ENCODE measurements at places on chromosomes 1 and 21. TPM values are rescaled to one million over a fixed set of nuclear protein-coding genes. Genes with fewer than 3 reads are reported as not detected.

DNA sequence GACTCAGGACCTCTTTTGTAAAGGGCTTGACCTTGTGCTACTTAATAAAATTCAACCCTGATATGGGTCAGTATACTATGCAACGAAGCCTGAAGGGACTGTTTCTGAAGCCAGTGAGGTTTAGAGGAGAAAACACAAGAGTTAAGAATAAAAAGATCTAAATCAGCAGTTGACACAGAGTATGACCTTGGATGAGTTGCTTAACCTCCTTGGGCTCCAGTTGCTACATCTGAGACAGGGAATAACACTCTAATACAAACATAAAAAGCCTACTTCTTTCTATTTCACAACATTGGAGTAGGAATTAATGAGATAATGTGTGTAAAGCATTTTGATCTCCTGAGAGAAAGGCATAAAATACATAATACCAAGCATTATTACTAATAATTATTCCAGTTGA, 882.4 kb upstream of the ADGRL2 start:
- no peak for DNase-seq
- H3K36me3 ChIP-seq = no peaks in the 10 kb centered on the region
- H3K4me3 ChIP-seq = no peak overlapping the region

DNA sequence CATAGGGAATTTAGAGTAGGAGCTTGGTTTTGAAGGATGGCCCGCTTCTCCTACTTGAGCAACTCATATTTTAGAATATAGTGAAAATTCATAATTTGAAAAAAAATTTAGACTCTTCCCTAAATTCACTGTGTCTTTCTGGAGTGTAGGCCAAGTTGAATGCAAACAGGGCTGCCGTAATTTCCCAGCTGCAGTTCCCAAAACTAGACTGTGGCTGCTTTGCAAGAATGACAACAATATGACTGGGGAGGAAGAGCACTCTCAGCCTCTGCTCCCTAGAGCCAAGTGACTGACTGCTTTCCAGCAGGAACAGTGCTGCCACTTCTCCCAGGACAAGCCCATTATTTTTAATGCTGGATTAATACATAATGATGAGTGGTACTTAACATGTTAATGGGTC, 209.0 kb downstream of the RHOU start:
- H3K27ac ChIP-seq = no peak overlapping the region
- H3K36me3 ChIP-seq = no peaks in the 10 kb centered on the region
- H3K27me3 ChIP-seq = no peaks in the 10 kb centered on the region
- DNase-seq = no peak
- peaks cover 16% of the 10 kb centered on the region for H3K4me1 ChIP-seq
- no peak overlapping the region for H3K4me3 ChIP-seq

- no peaks in the 10 kb centered on the region for H3K27me3 ChIP-seq
- no peaks in the 10 kb centered on the region for H3K36me3 ChIP-seq
- H3K4me3 ChIP-seq = peak overlapping the region; percentile 53
- DNase-seq = peak; percentile 64
These were observed 66.3 kb downstream of the CD58 start for GRCh38 chr1:116504308-116505156.

DNA sequence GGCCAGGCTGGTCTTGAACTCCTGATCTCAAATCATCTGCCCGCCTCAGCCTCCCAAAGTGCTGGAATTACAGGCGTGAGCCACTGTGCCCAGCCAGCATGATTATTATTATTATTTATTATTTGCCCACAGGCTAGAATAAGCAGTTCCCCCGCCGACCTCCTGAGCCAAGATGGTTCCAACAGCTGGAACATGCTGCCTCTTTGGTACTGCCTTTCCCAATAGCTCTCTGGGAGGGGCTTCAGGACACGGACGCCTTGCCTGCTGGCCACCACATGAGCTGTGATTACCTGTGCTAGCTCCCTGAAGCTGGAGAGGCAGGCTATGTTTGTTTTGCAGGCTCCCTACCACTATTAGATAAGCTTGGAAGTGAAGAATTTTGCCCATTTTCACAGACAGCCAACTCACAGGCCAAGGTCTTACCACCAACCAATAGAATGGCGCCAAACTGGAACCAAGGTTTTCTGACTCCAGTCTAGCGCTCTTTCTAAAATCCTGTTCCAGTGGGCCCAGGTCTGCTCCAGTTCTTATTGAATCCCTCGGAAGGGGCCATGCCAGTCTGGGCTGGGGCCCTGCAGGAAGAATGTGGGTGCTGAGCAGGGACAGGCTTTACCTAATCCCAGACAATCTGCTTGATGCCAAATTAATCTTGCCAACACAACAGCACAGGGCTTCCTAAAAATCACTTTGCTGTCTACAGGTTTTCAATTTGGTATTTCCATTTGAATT, 2.1 kb upstream of the GPR61 start:
- H3K27me3 ChIP-seq = no peaks in the 10 kb centered on the region
- no peak overlapping the region for H3K27ac ChIP-seq
- H3K4me3 ChIP-seq = no peak overlapping the region

DNA sequence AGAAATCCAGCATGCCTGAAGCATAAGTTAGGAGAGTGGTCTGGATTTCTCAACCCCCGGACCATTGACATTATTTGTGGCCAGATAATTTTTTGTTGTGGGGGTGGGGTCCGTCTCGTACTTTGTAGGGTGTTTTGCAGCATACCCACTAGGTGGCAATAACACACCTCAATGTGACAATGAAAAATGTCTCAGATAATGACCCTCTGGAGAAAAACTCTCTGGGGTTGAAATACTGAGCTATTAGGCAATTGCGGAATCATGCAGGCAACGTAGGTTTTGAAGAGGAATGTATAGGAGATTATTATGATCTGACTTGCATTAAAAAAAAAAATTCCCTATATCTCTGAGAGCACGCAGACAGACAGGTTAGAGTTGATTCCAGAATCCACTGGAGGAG, 25.3 kb upstream of the RRP15 start:
- H3K4me1 ChIP-seq = no peaks in the 10 kb centered on the region
- no peak overlapping the region for H3K4me3 ChIP-seq
- no peak for DNase-seq
- H3K36me3 ChIP-seq = no peaks in the 10 kb centered on the region

Gene OR2G6
- not detected for total RNA-seq

All from naive thymus-derived CD8-positive, alpha-beta T cell (primary cell).